ENCODE measurements at places on chromosomes 4 and X. TPM values are rescaled to one million over a fixed set of nuclear protein-coding genes. Genes with fewer than 3 reads are reported as not detected.

The GAGE13 gene
- total RNA-seq, result not detected

The PPARGC1A gene
- total RNA-seq, result 15.1 TPM

The TBX22 gene
- not detected for total RNA-seq

The SCML1 gene
- total RNA-seq, result 8.4 TPM

The VCX3A gene
- total RNA-seq, result not detected

The RNF150 gene
- 1.9 TPM for total RNA-seq

The FGFBP2 gene
- total RNA-seq, result 3.9 TPM

The COL4A6 gene
- 20.7 TPM for total RNA-seq

The DCLK2 gene
- total RNA-seq, result 0.57 TPM

The NAP1L5 gene
- total RNA-seq, result 1.7 TPM

The TENM3 gene
- 2.9 TPM for total RNA-seq

The FUNDC1 gene
- total RNA-seq, result 18.0 TPM

The HSFX3 gene
- not detected for total RNA-seq

The RHOXF2 gene
- total RNA-seq, result not detected

The TLR2 gene
- 11.8 TPM for total RNA-seq

The AMTN gene
- total RNA-seq, result not detected

The P2RY10 gene
- total RNA-seq, result not detected

The TMEM184C gene
- 17.1 TPM for total RNA-seq

The PASD1 gene
- not detected for total RNA-seq

The EMCN gene
- 22.7 TPM for total RNA-seq

The FAM9A gene
- total RNA-seq, result not detected

The USP27X gene
- 3.6 TPM for total RNA-seq

The SPANXN3 gene
- not detected for total RNA-seq

The ATOH1 gene
- not detected for total RNA-seq

The SULT1E1 gene
- 68.6 TPM for total RNA-seq

The TBC1D19 gene
- 14.2 TPM for total RNA-seq

The HAUS7 gene
- total RNA-seq, result 20.0 TPM

The DGKK gene
- not detected for total RNA-seq

The NHS gene
- 9.9 TPM for total RNA-seq

The ITIH6 gene
- not detected for total RNA-seq

The MAP7D3 gene
- total RNA-seq, result 4.3 TPM

The UGT8 gene
- 0.73 TPM for total RNA-seq

The SYP gene
- 1.3 TPM for total RNA-seq

The TNIP3 gene
- total RNA-seq, result not detected

The COX7B2 gene
- not detected for total RNA-seq

The PRDM8 gene
- total RNA-seq, result 0.97 TPM

The SMR3B gene
- total RNA-seq, result not detected

The CTAG2 gene
- total RNA-seq, result not detected

The GLRB gene
- total RNA-seq, result 3.6 TPM

The CFAP47 gene
- not detected for total RNA-seq

The SCFD2 gene
- 35.2 TPM for total RNA-seq

The PAGE1 gene
- not detected for total RNA-seq

The LRP2BP gene
- 3.1 TPM for total RNA-seq

The EBP gene
- total RNA-seq, result 80.4 TPM

The TCEAL2 gene
- total RNA-seq, result not detected

The GASK1B gene
- 4.6 TPM for total RNA-seq

The PPBP gene
- total RNA-seq, result not detected

The HERC5 gene
- total RNA-seq, result 2.8 TPM
